ENCODE measurements at places on chromosomes 4 and X. TPM values are rescaled to one million over a fixed set of nuclear protein-coding genes. Genes with fewer than 3 reads are reported as not detected.

- DNase-seq, result no peak
Observed at GRCh38 chr4:80452768-80453167, 117.2 kb downstream of the CFAP299 start.

DNA sequence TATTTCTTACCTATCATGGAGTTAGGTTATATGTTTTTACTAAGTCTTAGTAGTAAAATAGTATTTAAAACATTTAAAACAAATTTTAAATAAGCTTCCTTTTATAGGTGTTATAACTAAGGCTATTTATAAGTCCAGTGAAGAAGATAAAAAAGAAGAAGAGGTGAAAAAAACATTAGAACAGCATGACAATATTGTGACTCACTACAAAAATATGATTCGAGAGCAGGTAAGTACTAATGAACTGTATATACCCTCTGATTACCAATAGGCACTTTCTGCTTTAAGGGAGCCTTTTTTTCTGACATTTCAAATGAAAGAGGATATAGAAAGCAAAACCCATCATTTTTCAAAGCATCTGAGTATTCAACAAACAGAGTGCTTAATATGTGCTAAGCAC lies 76.6 kb downstream of the USO1 start:
- DNase-seq, result no peak

DNA sequence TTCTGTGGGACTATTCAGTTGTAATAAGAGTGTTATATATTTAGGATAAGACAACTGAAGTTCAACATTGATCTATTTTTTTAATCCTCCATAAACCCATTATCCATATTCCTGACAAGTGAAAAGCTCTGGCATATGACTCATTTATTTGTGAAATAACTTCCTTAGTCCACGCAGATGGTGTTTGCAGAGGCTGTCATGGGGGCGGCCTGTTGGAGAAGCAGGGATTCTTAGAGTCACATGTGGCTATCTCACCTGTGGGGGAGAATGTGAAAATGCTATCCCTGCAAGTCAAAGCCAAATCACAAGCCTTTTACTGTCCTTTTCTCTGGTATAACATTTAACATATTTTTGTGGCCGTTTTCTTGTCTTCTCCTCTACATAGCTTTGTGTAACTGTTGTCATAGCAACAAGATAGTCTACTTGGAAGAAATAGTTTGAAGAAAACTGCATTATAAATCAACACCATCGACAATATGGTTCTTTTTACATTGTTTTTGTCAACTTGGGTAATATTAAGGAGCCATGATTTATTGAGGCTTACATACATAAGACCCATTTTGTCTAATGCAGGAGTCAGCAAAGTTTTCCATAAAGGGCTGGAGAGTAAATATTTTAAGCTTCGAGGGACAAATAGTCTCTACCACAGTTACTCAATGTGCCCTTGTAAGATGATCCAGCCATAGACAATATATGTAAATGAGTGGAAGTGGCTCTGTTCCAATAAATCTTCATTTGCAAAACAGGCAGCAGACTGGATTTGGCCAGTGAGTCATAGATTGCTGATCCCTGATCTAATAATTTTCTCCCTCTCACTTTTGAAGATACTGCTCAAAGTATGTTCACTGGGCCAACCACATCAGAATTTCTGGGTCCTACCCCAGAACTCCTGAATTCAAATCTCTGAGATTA lies 395.0 kb downstream of the DTHD1 start:
- no peak for DNase-seq

DNA sequence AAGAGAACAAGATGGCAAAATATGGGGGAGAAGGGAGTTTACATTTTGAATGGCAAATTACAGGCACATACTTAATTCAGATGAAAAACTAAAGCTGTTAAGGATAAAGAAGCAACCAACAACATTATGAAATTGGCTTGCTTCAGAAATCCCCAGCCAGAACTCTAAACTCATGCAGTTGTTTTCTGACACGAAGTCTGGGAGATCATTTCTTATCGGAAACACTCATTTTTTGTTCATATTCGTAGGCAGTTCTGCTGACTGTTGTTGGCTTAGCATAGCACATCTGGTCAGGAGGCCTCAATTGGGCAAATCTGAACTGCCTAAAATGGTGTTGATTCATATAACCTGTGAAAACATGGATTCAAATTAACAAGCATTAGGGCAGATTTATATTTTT lies 33.0 kb upstream of the ARHGAP6 start:
- no peak for DNase-seq

DNA sequence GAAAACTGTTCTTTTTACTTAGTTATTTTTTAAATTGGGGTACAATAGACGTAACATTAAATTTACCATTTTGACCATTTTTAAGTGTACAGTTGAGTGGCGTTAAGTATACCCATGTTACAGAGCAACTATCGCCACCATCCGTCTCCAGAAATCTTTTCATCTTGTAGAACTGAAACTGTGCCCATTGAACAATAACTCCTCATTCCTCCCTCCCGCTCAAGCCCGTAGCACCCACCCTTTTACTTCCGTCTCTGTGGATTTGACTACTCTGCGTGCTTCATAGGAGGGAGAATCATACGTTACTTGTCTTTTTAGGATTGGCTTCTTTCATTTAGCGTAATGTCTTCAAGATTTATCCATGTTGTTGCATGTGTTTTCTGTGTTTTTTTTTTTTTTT lies 55.3 kb downstream of the TMEM131L start:
- DNase-seq, result peak; percentile 46

GRCh38 chr4:37236165-37236564 lies 8.4 kb upstream of the NWD2 start:
- no peak for DNase-seq

- peak; percentile 47 for DNase-seq
Observed at GRCh38 chr4:10089346-10089745, 27.3 kb downstream of the WDR1 start.

GRCh38 chr4:171024720-171025303 lies 788.4 kb upstream of the GALNTL6 start:
- DNase-seq, result no peak

- no peak for DNase-seq
Observed at GRCh38 chrX:10404436-10404835, 215.9 kb downstream of the MID1 start.

DNA sequence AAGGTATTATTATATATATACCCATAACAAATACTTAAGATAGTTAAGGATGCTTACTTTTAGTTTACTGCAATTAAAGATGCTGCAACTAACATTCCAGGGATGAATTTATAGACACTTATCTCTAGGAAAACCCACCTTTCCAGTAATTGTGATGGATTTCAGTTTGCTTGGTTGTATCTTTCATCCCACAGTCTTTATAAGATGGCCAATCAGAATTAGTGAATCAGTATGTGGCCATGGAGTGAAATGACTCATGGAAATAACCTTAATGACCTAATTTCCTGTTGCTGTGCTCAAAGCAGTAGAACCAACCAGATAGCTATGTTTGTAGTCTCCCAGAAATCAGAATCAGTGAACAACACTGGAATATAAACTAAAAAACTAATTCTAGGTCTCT lies 26.4 kb downstream of the MOSPD2 start:
- DNase-seq, result no peak

DNA sequence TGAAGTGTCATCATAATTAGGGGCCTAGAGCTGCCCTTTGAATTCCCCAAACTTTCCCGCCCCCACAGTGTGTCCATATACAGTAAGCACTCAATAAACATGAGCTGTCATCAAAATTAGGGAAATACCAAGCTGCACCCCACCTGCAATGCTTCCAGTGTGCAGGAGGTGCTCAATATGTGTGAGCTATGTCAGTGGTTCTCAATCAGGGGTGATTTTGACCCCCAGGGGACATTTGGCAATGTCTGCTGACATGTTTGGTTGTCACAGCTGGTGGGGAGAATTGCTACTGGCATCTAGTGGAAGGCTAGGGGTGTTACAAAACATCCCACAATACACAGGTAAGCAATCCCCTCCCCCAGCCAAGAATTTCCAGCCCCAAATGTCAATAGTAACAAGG lies 748 bp downstream of the CFP start:
- DNase-seq, result peak; percentile 35

DNA sequence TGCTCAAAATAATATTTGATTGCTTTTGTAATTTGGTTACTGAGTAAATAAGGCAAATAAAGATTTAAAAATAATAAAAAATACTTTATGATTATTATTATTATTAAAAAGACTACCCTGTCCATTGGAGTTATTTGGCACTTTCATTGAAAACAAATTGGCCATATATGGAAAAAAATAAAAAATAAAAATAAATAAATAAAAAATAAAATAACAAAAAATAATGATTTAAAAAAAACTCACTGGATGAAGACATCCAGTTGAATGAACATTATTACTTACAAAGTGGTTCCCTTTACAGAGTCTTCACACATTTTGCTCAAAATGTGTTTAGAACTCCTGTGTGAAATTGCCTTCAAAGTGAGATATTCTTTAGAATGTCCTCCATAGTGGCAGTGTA lies 141.3 kb upstream of the ANXA3 start:
- DNase-seq, result no peak

- no peak for DNase-seq
Observed at GRCh38 chr4:84312426-84313012, 186.6 kb downstream of the NKX6-1 start.

DNA sequence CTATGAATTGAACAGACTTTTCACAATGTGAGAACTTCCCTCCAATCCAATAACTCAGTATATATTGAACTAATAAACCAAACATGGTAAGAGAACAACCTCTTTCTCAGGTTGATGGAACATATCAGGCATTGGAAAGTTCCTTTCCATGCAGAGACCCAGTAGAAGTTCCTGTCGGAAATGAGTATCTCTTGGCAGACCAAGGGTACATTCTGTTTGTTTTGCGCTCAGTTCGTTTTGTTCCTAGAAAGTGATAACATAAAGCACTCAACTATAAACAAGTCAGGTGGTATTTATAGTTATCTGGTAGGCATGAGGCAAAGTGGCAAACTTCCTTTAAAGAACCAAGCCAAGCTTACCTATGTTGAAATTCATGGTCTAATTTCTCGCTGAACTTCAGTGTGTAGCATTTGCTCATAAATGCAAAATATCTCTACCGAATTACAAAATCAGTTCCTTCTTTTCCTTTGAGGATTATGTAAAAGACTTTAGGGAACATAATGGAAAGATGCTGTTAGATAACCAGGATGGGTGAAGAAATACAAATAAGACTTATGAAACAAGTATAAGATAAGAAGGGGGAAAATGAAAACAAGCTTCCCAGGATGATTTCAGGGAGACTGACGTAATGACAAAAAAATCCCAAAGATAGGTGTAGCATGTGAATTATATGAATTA lies 120.3 kb downstream of the ARHGAP24 start:
- no peak for DNase-seq

DNA sequence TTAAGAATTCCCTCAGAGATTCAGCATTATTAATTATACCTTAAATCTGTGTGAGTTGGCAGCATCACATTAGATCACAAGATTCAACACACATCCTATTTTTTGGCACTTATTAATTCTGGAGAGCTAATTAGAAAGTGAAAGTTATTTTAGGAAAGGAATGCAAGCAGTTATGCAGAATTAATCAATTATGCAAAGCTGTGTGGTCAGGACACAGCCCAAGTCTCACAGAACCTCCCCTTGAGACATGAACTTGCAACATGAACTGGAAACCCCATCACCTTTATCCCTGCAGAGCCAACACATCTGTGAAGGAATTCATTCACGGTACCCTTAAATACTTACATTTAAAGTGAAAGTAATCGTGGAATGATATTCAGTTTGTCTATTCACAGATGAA lies 80.5 kb downstream of the TSPAN5 start:
- DNase-seq, result no peak

GRCh38 chr4:47468706-47469365 lies 5.3 kb upstream of the COMMD8 start:
- DNase-seq, result no peak

DNA sequence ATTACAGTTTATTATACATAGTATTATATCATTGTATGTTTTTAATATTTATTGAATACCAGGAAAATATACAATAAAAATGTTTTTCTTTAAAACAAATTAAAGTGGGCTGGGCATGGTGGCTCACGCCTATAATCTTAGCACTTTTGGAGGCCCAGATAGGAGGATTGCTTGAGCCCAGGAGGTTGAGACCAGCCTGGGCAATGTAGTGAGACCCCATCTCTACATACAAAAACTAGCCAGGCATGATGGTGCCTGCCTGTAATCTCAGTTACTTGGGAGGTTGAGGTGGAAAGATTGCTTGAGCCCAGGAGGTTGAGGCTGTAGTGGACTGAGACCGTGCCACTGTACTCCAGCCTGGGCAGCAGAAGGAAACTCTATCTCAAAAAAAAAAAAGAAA lies 38.3 kb upstream of the PDS5A start:
- DNase-seq, result no peak

- no peak for DNase-seq
Observed at GRCh38 chr4:133597251-133597650, 448.2 kb downstream of the PCDH10 start.

DNA sequence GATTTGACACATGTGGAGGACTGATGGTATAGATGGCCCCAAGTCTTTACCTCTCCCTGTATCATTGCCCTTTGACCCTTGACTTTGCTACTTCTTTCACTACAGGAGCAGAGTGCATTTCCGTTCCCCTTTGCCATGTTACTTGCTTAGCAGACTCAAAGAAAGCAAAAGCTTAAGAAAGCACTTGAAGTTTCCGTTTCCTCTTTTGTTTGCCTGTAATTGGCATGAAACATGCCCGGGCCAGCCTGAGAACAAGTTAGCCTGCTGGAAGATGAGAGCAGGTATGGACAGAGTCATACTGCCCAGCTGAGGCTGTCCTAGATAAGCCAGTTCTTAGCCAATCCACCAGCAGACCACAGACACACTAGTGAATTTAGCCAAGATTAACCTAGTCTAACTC lies 206.0 kb downstream of the BCOR start:
- DNase-seq, result no peak

DNA sequence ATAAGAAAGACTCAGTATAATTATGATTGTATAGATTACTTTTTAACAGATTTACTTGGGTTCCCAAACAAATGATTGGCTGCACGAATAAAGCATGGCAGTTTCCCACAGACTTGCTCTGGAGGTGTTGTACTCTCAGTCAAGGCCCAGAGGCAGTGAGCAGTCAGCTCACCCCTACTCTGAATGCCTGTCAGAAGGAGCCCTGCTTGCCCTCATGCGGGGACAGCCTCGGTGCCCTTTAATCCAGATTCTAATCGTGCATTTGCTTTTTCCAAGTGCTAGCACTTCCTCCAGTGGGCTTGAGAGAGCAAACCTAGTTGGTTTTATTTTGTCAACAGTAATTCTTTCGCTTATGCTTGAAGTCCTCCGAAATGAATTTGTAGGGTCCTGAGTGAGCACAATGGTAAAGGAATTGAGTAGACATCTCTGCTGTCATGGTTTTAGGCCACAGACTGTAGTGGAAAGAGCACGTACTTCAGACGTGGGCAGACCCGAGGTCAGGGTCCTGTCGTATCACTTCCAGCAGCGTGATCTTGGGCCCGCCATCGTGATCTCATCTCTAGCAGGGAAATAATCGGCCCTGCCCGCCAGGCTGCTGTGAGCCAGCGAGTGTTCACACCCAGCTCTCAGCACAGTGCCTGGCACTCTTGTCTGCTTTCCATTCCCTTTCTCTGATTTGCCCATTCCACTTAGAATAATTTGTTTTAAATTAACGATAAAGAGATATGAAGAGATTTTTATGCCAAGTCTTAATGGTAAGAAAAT lies 48.3 kb downstream of the GRK4 start:
- no peak for DNase-seq

The UGT2B17 gene
- total RNA-seq, result not detected

The NUP62CL gene
- 2.5 TPM for total RNA-seq

The PABPC5 gene
- total RNA-seq, result not detected

The NR3C2 gene
- total RNA-seq, result 5.8 TPM

The SULT1B1 gene
- total RNA-seq, result 2.9 TPM

The YIPF6 gene
- 18.1 TPM for total RNA-seq

The REELD1 gene
- total RNA-seq, result 0.09 TPM

The PITX2 gene
- total RNA-seq, result not detected

The NSG1 gene
- total RNA-seq, result 4.1 TPM

The MAMLD1 gene
- 1.6 TPM for total RNA-seq

The GLRA2 gene
- not detected for total RNA-seq

The HELT gene
- not detected for total RNA-seq

The JADE3 gene
- 2.7 TPM for total RNA-seq
